BJ (cell line): ENCODE measurements at places on chromosomes 3 and 15. TPM values are rescaled to one million over a fixed set of nuclear protein-coding genes. Genes with fewer than 3 reads are reported as not detected.

The C3orf49 gene
- not detected in 2 replicates for polyA plus RNA-seq

The GRAMD2A gene
- polyA plus RNA-seq = 0.17 and 0.21 TPM in 2 replicates

The LRRIQ4 gene
- polyA plus RNA-seq = not detected in 2 replicates

The HERC2 gene
- polyA plus RNA-seq = 11.2 and 13.1 TPM in 2 replicates

The RARRES1 gene
- polyA plus RNA-seq = 2.0 and 4.5 TPM in 2 replicates

The CHAC1 gene
- polyA plus RNA-seq = 107 and 155 TPM in 2 replicates

The KIAA1143 gene
- polyA plus RNA-seq = 8.4 and 16.7 TPM in 2 replicates

The CHDH gene
- 0.13 and 0.18 TPM in 2 replicates for polyA plus RNA-seq

The HEG1 gene
- polyA plus RNA-seq = 83.4 and 94.7 TPM in 2 replicates

The CEMIP gene
- polyA plus RNA-seq = 497 and 725 TPM in 2 replicates

The GNAT1 gene
- not detected in 2 replicates for polyA plus RNA-seq

The UTS2B gene
- 0.40 and 0.54 TPM in 2 replicates for polyA plus RNA-seq

The CELSR3 gene
- 0.55 and 0.88 TPM in 2 replicates for polyA plus RNA-seq

The SOX2 gene
- polyA plus RNA-seq = not detected in 2 replicates

The OR5K4 gene
- not detected in 2 replicates for polyA plus RNA-seq

The PPIP5K1 gene
- polyA plus RNA-seq = 24.1 and 29.2 TPM in 2 replicates

The FOXB1 gene
- polyA plus RNA-seq = not detected in 2 replicates

The UBAP1L gene
- polyA plus RNA-seq = 0.72 and 1.0 TPM in 2 replicates

The ALDH1A2 gene
- polyA plus RNA-seq = 0.29 and 0.50 TPM in 2 replicates

The USP8 gene
- 35.2 and 53.3 TPM in 2 replicates for polyA plus RNA-seq

The SENP5 gene
- 12.0 and 16.6 TPM in 2 replicates for polyA plus RNA-seq

The TRIM42 gene
- not detected in 2 replicates for polyA plus RNA-seq

The TRIM69 gene
- polyA plus RNA-seq = 10.8 and 15.3 TPM in 2 replicates

The LMCD1 gene
- polyA plus RNA-seq = 157 and 168 TPM in 2 replicates

The MASP1 gene
- 244 and 321 TPM in 2 replicates for polyA plus RNA-seq

The DISP2 gene
- polyA plus RNA-seq = 0.16 and 0.23 TPM in 2 replicates

The SPATA12 gene
- polyA plus RNA-seq = not detected in 2 replicates

The MYZAP gene
- polyA plus RNA-seq = 0.11 and 0.45 TPM in 2 replicates

The RTP2 gene
- not detected in 2 replicates for polyA plus RNA-seq

The ACKR2 gene
- 0.15 TPM in 1 of 2 replicates, not detected in the other for polyA plus RNA-seq

The ITIH3 gene
- 1.3 and 1.7 TPM in 2 replicates for polyA plus RNA-seq

The CPNE9 gene
- polyA plus RNA-seq = not detected in 2 replicates

The ZIC4 gene
- 3.2 and 3.4 TPM in 2 replicates for polyA plus RNA-seq
